Bone marrow (tissue), 2 donors: ENCODE measurements at places on chromosomes 11 and 22.

GRCh38 chr11:64869571-64870175, 8.7 kb downstream of the EHD1 start:
- no peak for DNase-seq

DNA sequence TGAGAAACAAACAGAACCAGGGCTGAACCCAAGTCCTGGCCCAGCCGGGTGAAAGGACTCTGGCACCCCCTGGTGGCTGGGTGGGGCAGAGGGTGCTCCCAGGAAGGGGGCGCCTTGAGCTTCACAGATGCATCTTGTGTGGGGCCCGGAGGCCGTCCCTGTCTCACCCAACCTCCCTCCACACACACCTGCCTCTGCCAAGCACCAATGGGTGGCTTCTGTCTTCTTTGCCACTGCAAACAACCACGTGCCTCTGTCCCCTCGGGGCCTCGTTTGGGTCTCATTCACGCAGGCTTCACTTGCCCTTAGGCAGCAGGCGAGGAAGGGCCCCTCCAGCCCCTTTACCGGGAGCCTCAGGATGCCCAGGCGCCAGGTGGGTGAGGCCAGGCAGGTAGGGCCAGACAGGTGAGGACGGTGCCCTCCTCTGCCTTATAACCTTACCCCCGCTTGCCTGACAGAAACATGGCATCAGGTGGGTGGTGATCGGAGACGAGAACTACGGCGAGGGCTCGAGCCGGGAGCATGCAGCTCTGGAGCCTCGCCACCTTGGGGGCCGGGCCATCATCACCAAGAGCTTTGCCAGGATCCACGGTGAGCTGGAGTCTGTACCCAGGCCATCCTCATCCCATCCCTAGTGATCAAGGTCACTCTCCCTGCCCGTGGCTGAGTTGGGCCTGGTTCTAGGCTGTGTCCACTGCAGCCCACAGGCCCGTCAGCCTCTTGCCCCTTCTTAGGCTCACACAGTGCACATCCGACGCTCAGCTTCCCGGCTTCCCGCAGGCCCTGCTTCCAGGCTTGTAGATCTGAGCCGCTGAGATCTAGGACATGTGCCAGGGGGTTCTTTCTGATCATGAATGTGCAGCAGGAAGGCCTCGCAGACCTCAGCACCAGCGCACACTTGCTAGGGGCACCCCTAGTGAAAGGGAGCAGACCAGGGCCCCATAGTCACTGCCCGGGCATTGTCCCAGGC, 17.2 kb downstream of the POLR3H start:
- DNase-seq = no peak

DNA sequence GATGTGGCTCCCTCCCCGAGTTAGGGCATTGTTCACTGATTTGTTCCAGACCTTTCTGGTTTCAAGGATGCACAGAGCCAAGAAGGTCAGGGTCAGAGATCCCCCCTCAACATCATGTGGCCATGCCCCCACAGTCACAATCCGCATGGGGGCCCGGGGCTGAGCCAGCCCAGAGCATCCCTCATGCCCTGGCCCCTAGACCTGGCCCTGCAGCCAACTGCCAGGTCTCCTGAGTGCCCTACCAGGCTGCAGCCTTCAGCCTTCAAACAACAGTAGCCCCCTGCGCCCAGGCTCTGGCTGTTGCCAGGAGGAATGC, 142.4 kb downstream of the CRYBB2 start:
- DNase-seq = no peak

GRCh38 chr11:121539000-121539399, 86.2 kb upstream of the SORL1-AS1 start:
- DNase-seq = peak; percentile 4

DNA sequence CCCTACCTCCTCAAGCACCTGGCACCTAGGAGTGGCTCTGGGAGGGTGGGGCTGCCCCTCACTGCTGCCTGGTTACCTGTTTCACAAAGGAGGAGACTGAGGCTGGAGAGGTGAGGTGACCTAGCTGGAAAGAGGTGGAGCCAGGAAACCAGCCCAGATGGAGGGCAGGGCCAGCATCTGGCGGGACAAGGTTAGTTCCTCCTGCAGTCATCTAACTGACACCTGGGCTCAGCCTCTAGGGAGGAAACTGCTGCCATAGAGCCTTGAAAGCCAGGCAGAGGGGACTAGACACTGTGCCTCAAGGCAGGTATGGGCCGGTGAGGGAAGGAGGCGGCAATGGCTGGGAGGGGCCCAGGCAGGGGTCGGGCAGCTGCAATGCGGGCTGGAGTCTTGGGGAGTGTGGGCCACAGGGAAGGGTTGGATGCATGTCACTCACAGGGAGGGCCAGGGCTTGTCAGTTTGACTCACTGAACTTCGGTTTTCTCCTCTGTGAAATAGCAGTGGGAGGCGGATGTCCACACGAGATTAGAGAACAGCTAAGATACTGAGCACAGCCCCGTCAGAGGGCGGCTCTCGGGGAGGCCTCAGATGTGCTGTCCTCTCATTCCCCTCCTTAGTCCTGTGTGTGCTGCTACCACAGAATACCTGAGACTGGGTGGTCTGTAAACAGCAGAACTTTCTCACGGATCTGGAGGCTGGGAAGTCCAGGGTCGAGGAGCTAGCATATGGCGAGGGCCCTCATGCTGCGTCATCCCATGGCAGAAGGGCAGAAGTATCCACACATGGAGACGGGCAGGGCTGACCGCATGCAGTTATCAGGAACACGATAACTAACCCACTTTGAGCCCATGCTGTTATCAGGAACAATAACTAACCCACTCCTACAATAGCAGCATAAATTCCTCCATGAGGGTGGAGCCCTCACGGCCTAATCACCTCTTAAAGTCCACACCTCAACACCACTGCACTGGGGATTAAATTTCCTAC, 16.1 kb downstream of the MGAT3 start:
- no peak for DNase-seq

DNA sequence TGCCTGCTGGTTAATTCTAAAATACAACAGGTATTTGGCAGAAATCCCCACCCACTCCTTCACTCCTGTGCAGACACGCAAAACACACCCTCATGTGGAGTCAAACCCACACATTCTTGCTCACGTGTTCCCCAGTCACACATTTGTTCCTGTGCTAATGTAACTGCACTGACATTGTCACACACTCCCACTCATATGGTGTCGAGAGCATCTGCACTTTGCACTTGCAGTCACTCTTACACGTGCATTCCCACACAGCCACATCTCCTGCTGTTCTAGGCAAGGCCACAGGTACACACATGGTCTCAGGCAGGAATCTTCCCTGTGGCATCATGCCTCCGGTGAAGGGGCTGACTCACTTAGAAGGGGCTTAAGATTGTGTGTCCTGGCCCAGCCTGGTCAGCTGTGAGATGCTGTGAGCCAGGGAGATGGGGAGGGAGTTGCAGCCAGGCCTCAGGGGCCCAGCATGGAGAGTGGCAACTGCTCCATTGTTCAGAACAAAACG, 395.0 kb downstream of the TENM4 start:
- DNase-seq = no peak

DNA sequence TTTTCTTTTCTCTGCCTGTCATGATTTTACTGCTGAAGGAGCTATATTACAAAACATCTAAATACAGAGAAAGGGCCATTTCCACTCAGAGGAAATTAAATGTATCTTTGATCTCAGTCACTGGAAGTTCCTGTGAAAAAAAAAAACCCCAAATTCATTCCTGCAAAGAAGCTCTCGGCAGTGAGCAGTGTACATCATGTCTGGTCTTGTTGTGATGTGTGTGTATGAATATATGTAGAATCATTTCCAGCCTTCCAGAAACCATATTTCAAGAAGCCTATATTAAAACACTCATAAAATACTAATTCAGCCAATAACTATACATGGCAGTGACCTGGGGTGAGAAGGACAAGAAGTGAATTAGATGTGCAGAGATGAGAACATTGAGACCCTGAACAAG, 393.2 kb upstream of the TENM4 start:
- DNase-seq = no peak

- no peak for DNase-seq
Observed at GRCh38 chr11:11244470-11245080, 108.5 kb downstream of the CSNK2A3 start.

DNA sequence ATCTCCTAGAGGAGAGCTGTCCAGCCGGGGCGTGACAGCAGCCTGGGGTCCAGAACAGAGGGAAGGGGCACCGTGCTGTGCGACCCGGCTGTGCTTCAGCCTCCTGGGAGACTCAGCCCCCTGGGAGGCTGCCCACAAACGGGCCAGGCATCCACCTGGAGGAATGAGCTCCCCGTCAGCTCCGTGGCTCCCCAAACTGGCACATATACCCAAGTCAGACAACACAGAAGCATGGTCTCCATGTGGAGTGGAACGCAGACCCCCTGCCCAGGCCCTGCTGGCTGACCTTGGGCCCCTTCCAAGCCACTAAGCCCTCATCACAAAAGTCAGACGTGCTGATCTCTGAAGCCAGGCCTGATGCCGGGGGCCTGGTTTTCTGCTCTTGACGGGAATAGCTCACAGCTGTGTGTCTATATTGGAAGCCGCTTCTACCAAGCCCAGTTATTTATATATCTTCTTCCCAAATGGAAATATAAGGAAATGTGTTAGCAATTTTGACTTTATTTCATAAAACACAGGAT, 91.7 kb downstream of the BRD1 start:
- DNase-seq = no peak

DNA sequence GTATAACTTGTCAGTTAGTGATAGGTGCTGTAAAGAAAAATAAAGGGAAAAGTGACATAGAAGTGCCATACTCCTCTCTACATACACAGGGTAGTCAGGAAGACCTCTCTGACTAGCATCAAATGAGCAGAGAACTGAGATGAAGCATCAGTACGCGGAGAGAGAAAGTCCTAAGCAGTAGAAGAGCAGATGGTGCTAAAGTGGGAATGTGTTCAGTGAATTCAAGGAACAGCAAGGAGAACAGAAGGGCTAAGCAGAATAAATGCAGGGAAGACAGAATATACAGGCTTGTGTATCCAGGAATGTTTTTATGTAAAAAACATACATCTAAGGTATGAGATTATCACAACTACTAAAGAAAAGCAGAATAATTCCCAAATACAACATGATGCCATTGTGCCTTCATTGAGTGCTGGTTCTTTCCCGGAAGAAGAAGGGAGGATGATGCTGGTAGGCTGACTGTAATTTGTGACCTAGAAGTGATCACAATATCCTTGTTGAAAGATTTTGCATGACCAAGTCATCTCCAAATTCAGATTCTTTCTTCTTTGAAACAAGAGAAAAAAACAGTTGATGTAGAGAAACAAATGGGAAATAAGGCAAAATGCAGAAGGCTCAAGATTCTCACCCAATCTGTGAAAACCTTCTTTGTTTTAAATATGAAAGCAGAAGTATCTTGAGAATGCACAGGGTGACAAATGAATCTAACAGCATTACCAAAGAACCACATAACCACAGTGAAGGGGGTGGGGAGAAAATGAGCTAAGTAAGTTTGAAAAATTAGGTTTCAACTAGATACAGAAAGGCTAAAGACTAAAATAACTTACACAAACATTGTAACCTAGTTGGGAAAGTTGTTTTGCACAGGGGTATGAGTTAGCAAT, 20.5 kb downstream of the MRE11 start:
- DNase-seq = no peak

GRCh38 chr22:32714458-32715430, 86.8 kb upstream of the TIMP3 start:
- DNase-seq = no peak

GRCh38 chr22:22692707-22693530, 48.5 kb downstream of the GGTLC2 start:
- DNase-seq = no peak

GRCh38 chr11:131190446-131190845, 180.0 kb upstream of the NTM start:
- no peak for DNase-seq
